ENCODE measurements at places on chromosomes 6 and 20.

DNA sequence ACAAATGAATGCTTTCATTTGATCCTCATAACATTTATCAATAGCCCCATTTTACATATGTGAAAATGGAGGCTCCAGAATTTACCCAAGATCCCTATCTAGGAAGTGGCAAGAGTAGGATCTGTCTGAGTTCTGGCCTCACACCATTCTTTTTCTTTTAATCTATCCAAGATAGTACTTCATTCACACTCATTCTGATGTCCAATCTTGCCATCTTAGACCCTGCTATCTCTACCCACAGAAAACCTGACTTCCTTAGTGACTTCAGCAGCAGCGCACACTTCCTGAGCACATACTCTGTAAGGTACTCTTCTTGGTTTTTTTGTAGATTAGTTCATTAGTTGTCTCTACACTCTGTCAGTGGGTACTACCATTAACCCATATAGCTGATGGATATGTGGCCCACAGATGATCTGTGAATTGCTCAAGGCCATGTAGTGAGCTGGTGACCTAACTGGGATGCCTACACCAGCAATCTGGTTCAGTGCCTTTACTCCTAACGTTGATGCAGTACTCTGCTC lies 36.3 kb downstream of the COX4I2 start:
- DNase-seq, result no peak

DNA sequence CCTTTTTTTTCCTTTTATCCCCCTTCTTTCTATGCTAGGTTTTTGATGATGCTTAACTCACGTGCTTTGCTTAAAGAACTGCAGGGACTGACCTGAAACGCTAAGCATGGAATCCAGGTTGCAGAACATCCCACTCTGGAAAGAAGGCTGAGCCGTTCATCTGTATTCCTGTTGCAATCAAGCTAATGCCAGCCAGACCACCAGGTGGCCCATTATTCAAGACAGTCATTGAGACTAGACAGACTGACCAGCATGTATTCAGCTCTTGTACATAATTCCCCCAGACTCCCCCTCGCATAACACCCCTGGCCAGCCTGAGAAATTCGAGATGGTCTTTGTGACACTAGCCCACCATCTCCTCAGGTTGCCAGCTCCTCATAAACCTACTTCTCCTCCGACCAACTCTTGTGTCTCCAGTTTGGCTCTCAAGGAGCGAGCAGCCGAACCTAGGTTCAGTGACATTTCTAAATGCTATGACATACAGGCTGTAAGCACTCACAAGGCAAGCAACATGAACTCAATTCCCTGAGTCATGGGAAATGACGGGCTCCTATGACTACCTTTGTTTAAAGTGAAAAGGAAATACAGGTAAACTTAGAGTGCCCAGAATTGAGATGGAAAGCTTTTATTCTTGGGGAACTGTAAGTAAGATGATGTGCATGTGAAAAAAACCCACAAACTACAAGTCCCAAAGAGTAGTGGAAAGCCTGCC lies 309.3 kb upstream of the CDYL start:
- no peak for DNase-seq

DNA sequence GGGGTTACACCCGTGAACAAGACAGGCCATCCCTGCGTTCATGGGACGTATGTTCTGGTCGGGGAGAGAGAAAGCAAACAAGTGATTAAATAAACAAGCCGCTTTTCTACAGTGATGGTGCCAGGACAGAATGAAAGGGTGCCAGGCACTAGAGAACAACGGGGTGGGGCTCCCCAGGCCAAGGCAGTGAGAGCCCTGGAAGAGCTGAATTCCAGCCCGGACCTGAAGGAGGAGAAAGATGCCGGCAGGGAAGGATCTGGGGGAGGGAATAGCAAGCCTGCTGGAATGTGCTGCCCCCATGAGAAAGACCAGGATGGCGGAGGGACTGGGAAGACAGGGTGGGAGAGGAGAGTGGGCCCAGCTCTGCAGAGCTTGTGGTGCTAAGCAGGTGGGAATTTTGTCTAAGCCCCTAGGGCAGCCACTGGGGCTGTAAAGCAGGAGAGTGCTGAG lies 7.5 kb downstream of the SNAI1 start:
- DNase-seq, result peak; percentile 38

DNA sequence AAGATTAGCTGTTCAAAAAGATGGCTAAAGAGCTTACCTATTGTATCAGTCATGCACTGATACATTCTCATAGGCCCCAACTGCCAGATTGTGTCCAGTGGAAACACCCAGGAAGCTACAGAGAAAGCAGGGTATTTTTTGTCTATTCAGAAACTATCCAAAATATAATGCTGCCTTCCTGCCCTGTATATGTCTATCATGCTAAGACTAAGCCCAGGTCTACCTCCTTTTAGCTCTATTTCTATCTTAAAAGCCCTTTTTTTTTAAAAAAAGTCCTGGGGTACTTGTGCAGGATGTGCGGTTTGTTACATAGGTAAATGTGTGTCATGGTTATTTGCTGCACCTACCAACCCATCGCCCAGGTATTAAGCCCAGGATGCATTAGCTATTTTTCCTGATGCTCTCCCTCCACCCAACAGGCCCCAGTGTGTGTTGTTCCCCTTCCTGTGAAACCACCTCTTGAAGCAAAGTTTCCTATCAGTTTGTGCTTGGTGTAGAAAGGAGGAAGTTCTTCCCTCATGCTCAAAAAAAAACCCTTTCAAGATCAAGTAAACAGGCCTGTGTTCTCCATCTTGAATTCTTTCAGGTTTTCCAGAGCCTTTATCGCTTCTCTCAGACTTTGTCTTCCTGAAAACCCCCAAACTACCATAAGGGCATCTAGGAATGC lies 514 bp downstream of the DEFB129 start:
- DNase-seq, result no peak

DNA sequence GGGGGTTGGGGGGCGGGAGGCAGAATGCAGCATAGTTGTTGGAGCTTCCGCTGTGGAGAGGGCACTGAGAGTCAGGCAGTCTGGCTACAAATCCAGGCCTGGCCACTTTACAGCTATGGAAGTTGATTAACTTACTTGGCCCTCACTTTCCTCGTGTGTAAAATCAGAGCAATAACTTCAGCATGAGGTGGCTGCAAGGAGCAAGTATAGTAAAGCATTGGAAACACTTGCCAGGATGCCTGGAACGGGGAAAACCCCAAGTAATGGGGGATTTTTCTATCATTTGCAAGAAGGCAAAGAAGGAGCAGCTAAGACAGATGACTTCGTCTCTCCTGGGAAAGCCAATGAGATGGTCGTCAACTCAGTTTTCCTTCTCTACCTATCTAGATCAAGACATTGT lies 35.8 kb downstream of the AGPAT4 start:
- DNase-seq, result no peak

- DNase-seq, result peak; percentile 36
Observed at GRCh38 chr6:85096976-85097375, 332.6 kb upstream of the TBX18 start.

GRCh38 chr20:46520976-46521579 lies 7.7 kb upstream of the ZNF334 start:
- peak; percentile 47 for DNase-seq

- DNase-seq, result no peak
Observed at GRCh38 chr20:46992640-46993035, 98.0 kb downstream of the EYA2 start.

GRCh38 chr6:41730531-41731436 lies 4.6 kb downstream of the TFEB start:
- DNase-seq, result no peak

DNA sequence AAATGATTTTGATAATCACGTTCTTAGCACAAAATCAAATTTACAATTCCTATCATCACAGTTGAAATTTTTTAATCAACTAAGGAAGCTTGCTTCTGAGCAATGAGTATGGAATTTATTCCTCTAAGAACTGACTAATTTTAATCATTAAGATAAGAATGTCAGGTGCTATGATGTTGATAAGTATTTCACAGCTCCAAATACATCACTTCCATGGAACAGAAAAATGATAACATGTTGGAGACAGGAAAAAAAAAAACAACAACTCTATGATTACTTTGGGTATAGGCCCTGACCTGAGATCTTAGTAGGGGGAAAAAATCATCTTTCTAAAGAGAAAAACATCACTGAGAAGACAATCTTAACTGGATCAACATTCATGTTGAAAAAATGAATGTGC lies 89.4 kb upstream of the BMP2 start:
- no peak for DNase-seq

GRCh38 chr20:47125508-47125757 lies 230.8 kb downstream of the EYA2 start:
- DNase-seq, result peak; percentile 18

GRCh38 chr6:32151181-32151862 lies 417 bp downstream of the PRRT1 start:
- no peak for DNase-seq

DNA sequence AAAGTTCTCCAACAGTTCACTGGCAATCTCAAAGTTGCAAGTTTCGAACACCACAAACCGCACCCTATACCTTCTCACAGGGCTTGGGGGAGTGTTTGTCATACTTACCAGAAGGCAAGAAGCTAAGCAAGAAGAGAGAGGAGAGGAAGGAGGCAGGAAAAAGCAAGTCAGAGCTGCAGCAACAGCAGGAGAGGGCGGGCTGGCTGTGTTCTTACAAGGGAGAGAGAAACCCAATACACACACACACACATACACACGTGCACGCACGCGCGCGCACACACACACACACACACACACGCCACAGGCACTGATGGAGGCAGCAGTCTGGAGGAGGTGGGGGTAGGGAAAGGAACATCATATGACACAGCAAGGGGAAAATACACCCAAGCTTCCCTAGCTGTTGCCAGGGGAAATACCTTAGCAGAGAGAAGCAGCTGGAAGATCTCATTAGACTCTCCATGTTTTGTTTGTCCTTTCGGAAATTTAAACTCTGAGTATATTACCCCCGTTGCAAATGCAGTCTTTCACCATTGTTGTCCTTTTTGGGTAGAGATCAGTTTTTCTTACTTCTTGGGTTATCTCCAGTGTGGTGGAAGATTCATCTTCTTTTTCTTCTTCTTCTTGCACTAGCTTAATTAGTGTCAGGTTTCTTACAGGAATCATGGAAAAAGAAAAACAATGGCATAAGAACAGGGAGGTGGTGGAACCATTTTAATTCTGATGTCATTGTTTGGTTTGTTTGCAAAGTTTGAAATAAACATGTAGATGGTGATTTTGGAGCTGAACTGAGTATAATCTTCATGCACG lies at the start of gene TXLNB:
TXLNB (minus strand) TSS at position 186 of the 807 bp plus-strand sequence. CDS start 3,099 bp downstream, outside the sequence.
- peak; percentile 66 for DNase-seq

DNA sequence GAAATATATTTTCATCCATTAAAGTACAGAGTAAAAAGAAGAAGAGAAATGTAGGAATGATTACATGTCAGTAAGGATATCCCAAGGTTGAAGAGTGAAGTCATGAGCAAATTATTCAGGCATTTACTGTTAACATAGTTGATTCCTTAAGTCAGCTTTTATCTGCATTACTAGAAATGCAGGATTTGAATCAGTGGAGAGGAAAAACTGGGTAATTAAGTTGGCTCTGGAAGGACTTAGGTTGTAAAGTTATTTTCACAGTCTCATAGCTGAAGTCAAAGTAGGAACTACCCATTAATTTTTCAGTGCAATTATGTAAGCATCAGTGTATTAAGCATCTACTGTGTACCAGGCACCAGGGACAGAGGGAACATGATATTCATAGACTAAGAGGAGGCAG lies 7.8 kb downstream of the NAA20 start:
- DNase-seq, result peak; percentile 30

- DNase-seq, result peak; percentile 2
Observed at GRCh38 chr6:120735641-120736040, 598.6 kb downstream of the TBC1D32 start.

GRCh38 chr6:138307352-138307751 lies 70.4 kb upstream of the SMIM28 start:
- no peak for DNase-seq

GRCh38 chr6:25343984-25344383 lies 64.8 kb downstream of the CARMIL1 start:
- DNase-seq, result no peak

DNA sequence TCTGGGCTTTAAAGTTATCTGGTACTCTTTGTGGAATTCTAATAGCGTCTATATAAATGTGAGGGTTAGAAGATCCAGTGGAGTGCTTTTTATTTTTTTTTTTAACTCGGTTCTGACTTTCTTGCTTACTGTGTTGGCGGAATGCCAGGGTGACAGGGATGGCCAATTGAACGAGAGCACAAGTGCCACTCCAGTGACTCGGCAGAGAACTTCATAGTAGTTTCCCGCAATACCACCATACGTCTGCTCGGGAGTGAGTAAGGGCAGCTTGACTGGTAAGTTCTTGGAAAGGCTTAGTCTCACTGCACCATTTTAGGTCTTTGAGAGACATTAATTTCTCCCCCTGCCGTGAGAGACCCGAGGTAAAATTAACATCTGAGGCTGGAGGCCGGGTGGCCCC lies 49.4 kb upstream of the TULP1 start:
- peak; percentile 29 for DNase-seq

DNA sequence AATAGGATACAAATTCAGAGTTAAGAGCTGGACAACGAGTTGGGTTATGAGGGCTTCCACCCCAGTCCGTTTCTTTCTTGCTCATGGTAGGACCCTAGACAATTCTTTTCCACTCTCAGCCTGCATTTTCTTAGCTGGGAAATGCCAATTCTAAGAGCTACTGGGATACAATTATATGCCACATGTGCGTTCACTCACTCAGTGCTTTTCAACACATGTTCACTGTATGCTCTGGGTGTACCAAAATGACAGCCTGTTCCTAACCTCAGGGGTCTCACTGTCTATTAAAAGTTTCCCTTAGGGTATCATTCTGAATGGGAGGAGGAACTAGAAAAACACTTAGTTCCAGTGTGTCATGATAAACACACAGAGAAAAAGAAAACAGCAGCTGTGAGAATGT lies 505 bp upstream of the DEFB115 start:
- DNase-seq, result no peak

DNA sequence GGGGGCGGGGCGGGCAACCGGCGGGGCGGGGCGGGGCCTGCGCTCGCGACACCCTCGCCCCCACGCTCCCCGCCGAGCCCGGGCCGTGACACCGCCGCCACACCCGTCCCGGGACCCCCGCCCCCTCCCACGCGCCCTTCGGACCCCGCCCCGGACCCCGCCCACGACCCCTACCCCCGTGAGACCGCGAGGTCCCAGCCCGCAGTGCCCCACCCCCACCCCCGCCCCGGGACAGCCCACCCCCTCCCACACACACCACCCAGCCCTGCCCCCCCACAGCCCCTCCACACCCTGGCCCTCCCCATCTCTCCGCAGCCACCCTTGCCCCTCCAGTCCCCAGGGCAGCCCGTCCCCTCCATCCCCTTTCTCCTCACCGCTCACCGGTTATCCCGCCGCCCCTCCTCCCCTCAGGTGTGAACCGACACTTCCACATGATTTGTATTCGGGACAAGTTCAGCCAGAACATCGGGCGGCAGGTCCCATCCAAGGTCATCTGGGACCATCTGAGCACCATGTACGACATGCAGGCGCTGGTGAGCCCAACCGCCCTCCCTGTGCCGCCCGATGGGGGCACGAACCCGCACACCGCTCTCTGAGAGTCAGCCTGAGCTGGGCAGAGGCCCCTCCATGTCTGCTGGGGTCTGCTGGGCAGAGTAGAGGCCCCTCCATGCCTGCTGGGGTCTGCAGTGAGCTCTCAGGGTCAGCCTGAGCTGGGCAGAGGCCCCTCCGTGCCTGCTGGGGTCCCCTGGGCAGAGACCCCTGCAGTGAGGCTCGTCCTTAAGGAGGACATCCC lies 622 bp downstream of the MRGBP start:
- no peak for DNase-seq

GRCh38 chr6:10081075-10081474 lies 333.8 kb downstream of the TFAP2A start:
- DNase-seq, result no peak

GRCh38 chr6:15386756-15387112 lies 140.9 kb downstream of the JARID2 start:
- DNase-seq, result no peak

- no peak for DNase-seq
Observed at GRCh38 chr6:107590378-107590777, 100.5 kb downstream of the SOBP start.

GRCh38 chr6:42618686-42619085 lies 54.9 kb downstream of the UBR2 start:
- peak; percentile 4 for DNase-seq

Measured in fibroblast of skin of scalp (primary cell).